ENCODE measurements at places on chromosomes 13 and 19. TPM values are rescaled to one million over a fixed set of nuclear protein-coding genes. Genes with fewer than 3 reads are reported as not detected.

DNA sequence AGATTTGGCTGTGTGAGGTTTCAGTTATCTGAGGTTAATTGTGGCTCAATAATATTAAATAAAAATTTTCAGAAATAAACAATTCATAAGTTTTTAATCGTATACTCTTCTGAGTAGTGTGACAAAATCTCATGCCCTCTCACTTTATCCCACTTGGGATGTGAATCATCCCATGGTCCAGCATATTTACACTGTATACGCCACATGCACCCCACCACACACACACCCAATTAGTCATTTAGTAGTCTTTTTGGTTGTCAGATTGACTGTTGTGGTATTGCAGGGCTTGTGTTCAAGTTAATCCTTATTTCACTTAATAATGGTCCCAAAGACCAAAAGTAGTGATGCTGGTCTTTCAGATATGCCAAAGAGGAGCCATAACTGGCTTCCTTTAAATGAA is 66.4 kb upstream of the PCDH9 start:
- H3K36me3 ChIP-seq, result no peaks in the 10 kb centered on the region
- H3K4me3 ChIP-seq, result no peak overlapping the region
- DNase-seq, result no peak
- no peaks in the 10 kb centered on the region for H3K27me3 ChIP-seq

PLIN4 gene
- 0.05 TPM for polyA plus RNA-seq

ZNF541 gene
- polyA plus RNA-seq, result not detected

DNA sequence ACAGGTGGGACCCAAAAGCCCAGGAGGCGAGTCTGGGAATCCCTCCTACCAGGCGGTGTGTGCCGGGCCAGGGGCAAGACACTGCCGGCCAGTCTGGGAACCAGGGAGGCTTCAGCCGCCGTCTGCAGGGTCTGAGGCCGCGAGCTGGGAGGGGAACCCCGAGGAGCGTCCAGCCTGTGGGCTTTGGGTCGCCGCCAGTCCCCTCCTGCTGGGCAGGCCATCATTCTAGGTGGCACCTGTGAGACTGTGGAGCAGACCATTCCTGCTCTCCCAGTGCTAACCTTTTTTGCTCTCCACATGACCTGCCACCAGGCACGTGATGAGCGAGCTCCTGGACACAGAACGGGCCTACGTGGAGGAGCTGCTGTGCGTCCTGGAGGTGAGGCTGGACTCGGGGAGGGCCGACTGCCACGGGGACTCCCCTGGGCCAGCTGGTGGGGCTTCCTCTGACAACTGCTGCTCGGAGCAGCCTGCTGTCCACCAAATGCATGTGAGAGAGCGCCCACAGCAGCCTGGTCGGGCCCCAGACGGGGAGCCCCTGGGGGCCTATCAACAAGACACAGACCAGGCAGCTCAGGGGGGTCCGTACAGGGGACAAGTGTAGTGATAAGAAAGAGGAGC is 24.6 kb upstream of the F7 start:
- H3K4me3 ChIP-seq, result no peak overlapping the region
- H3K27me3 ChIP-seq, result no peaks in the 10 kb centered on the region
- H3K27ac ChIP-seq, result no peak overlapping the region
- no peak for DNase-seq
- no peaks in the 10 kb centered on the region for H3K36me3 ChIP-seq

DNA sequence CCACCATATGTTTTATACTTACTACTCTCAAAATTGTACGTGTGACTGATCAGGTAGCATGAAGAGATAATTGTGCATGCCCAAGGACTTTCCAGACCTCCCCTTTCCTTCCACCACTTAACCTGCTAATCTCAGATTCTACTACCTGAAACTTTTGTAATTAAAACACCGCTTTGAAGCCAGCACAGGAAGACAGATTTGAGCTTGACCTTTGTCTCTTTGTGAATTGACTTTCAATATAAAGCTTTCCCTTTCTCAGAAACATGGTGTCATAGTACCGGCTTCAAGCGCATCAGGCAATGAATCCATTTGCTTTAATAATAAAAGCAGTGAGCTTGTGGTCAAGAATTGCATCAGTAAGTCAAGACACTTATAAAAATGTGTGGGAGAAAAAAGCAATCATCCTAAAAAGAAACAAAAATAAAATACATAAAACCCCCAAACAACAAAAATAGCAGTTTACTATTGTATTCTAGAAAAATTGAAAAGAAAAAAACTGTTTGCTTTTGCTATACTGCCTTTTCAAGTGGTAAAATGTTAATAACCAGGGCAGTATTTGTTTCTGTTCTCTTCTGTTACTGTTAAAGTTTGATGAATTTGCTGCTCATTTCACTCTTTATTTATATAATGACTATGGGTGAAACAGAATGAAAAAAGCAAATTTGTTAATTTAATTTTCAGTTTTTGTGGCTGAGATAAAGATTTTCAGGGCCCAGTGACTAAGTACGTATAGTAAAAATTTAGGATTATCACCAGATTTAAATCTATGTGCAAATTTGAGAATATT is 2075.3 kb downstream of the PCDH9 start:
- no peak overlapping the region for H3K27ac ChIP-seq
- no peak for DNase-seq
- no peaks in the 10 kb centered on the region for H3K27me3 ChIP-seq
- H3K4me1 ChIP-seq, result no peaks in the 10 kb centered on the region

- peaks cover 14% of the 10 kb centered on the region for H3K27me3 ChIP-seq
- no peak for DNase-seq
- no peak overlapping the region for H3K27ac ChIP-seq
- H3K4me1 ChIP-seq, result peaks cover 13% of the 10 kb centered on the region
- H3K4me3 ChIP-seq, result no peak overlapping the region
- no peaks in the 10 kb centered on the region for H3K36me3 ChIP-seq
Observed at GRCh38 chr19:45804959-45805230, 10.2 kb downstream of the RSPH6A start.

- H3K27me3 ChIP-seq, result no peaks in the 10 kb centered on the region
- H3K4me1 ChIP-seq, result no peaks in the 10 kb centered on the region
- no peak overlapping the region for H3K27ac ChIP-seq
- H3K36me3 ChIP-seq, result no peaks in the 10 kb centered on the region
- no peak for DNase-seq
Observed at GRCh38 chr19:16938211-16938610, 49.4 kb downstream of the F2RL3 start.

All from CD14-positive monocyte (primary cell).